ENCODE measurements at places on chromosomes 16 and 17.

DNA sequence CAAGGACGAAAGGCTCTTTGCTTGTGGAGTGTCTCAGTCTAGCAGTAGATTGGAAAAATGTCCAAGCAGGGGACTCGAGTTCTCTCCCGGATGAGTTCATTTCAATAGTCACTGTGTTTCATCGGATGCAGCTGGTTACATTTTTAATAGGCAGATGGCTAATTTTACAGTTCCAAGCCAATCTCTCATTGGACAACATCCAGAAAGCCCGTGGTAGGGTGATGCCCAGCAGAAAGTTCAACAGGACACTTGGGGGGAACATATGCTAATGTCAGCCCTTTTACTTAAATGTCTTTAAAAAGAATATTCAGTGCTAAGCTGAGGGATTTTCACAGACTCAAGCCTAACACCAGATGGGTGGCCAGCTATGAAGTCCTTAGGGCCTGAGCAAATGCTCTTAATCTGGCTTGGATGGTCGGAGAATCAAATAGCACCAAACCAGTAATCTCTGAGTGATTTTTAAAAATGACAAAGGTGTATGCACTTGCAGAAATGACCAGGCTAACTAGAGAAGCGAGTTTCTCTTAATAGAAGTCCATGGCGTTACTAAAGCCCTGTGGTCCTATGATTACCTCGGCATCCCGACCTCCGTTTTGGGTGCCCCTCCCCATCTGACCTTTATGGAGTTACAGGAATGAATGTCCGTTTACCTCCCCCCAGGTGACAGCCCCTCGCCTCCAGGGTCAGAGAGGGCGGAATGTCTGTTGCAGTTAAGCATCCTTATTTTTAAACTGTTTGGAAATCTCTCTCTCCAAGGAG, 289.2 kb upstream of the SALL1 start:
- peak; percentile 18 for DNase-seq

DNA sequence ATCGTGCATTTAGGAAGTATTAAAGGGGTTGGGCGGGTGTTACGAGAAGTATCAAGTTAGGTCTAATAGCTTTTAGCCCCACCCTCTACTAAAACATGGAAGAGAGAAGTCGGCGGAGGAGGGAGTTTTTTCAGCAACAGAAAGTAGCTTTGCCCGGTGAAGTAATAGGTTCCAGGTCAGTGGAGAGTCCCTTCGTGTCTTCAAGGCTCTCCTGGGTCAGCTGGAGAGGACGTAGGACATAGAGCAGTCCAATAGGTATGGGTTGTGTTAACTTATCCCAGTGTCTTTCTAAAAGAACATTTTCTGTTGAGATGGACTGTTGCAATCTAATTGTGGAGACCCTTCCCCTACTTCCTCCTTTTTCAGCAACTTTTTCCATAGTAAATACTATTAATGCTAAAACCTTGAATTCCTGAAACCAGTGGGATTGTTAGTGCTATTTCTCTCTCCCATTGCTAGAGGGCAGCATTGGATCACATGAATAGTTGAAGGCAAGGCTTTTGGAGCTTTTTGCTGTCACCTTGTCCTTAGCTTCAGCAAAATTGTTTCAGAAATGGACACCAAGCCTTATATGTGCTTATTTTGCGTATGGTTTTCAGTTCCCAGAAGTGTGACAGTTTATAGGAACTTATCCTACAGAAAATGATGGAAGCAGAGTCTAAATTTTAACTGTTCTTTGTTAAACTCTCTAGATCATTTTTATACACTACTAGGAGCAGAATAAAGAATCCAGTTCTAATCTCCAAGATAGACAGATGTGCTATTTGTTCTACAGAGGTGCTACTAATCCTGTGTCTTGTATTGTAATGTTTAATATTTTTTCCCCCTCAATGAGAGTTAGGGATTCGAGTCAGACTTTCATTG, 38.4 kb downstream of the UTP18 start:
- no peak for DNase-seq

GRCh38 chr16:51151435-51151960, 428 bp upstream of the SALL1 start:
- DNase-seq: peak; percentile 85

DNA sequence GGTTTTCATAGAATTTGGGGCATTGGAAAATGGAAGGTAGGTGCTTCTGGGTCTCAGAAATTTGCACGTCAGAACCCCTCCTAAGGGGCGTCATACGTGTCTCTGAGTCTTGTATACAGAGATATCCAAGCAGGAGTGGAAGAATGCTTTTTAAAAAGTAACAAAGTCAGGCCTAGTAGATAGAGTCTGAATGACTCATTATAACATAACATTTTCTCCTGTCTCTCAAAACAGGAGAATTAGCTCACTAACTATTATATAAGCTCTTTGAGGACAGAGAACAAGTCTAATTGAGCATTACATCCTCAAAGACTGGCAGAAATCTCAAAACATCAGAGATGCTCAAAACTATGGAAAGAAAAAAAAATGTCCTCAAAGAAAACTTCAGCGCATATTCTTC, 86.1 kb upstream of the CCL2 start:
- DNase-seq: no peak

- no peak for DNase-seq
Observed at GRCh38 chr17:34365340-34365739, 2.3 kb upstream of the CCL1 start.

DNA sequence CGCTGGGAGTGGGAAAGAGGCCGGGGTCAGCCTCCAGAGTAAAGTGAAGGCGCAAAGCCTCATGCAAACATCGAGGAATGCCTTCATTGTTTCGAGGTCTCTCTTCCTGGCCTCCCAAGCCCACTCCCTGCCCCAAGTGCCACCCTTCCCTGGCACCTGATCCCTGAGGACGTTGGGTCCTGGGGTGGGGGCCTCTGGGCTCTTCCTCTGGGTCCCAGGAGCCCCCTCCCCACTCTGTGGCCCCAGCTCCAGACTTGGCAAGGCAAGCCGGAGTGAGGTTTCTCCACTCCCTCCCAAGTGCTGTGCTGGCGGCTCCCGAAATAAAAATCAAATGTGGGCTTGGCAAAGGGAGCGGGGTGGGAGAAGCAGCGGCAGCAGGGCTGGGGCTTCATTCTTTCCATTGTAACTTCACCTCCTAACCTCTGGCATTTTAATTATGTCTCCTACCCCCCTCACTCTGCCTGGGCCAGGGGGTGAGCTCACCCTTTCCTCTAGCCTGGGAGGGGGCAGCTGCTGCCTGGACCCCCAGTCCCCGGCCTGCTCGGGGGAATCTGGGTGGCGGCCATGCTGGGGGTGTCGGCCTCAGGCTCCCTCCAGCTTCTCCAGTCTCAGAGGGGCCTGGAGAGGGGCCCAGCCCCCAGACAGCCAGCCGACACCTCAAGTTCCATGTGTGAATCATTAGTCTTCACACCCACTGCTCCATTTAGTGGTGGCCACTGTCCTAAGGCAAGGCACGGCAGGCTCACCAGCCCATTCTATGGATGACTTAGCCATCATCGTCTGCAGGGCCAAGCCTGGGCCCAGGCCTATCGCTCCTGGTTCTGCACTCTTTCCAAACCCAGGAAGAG, 14.6 kb upstream of the TMEM92 start:
- DNase-seq: no peak

DNA sequence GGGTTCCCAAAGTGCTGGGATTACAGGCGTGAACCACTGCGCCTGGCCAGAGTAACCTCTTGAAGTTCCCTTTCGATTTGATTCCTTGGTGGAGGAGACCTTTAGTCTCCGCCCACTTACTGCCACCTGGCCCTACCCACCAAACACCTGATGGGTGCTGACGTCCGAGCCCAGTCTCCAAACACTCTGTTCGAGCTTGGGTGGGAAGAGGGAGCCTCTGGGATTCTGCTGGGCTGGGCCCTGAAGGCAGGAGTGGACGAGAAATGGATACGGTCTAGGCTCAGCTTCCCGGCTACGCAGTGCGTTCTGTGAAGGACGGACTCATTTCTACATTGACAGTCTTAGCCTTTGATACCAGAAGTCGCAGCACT, 870 bp upstream of the ITGA3 start:
- peak; percentile 69 for DNase-seq

- DNase-seq: no peak
Observed at GRCh38 chr17:4742133-4742532, 2.4 kb upstream of the CXCL16 start.

GRCh38 chr16:56300891-56301850, 109.9 kb downstream of the GNAO1 start:
- DNase-seq: no peak

- DNase-seq: no peak
Observed at GRCh38 chr17:67942810-67943209, 53.5 kb downstream of the C17orf58 start.

- DNase-seq: no peak
Observed at GRCh38 chr16:81608523-81609209, 164.1 kb downstream of the CMIP start.

DNA sequence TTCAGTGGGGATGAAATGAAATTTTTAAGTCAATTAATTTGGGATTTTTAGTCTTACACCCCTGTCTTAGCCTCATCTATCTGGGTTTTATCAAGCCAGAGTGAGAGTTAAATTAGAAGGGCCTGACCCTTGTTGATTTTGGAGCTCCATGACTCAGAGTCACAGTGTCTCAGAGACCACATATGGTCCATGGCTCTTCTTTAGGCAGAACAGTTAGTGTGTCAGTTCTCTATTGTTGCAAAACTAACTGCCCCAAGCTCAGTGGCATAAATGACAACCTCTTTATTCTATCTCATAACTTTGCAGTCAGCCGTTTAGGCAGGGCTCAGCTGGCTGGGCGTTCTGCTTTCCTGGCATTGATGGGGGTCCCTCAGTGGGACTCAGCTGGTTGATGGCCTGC, 44.7 kb downstream of the IRF8 start:
- no peak for DNase-seq

DNA sequence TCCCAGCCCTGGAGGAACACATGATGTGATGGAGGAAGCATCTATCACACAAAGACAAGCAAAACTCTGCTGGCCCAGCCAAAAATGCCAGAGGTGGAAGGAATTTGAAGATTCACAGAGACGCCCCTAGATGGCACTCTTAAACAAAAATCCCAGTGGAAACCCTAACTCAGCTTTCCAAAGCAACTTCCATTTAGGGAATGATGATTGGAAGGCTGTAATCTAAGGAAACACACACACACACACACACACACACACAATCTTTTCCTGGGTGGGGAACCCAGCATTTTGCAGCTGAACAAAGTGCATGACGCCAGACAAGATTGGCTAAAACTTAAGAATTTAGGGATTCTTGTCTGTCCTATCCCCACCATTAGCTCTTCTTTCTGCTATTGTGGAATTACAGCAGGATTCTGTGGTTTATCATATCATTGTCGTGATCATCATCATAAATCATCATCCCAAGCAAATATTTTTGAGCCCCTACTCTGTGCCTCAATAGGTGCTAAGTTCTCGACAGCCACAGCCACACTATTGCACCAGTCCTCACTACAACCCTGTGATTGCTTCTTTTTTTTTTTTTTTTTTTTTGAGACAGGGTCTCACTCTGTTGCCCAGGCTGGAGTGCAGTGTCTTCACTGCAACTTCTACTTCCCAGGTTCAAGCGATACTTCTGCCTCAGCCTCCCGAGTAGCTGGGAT, 1.6 kb upstream of the LDAF1 start:
- peak; percentile 46 for DNase-seq

DNA sequence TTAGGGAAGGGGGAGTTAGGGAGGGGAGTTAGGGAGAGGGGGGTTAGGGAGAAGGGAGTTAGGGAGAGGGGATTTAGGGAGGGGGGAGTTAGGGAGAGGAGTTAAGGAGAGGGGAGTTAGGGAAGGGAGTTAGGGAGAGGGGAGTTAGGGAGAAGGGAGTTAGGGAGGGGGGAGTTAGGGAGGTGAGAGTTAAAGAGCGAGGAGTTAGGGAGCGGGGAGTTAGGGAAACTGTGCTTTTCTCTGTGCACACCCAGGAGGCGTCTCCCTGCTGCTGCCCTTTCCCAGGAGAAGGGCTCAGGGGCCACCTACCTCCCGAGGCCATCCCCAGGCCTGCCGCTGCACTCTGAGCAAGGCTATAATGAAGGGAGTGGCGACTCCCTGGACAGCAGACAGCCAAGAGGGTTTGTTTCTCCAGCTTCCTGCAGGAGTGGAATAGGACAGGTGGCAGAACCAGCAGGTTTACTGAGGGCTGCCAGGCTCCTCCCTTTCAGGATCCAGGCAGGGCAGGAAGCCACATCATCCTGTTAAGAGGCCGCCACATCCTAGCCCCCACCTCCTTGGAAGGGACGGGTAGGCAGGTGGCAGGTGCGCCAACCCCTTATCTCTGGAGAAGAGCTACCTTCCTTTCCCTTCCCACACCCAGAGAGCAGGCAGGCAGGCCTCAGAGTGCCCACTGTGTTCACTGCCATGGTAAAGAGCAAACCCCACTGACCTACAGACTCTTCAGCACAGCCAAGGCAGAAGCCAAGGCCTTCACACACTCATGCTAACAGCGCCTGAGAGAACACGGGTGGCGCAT, 4.3 kb downstream of the CANT1 start:
- DNase-seq: no peak

DNA sequence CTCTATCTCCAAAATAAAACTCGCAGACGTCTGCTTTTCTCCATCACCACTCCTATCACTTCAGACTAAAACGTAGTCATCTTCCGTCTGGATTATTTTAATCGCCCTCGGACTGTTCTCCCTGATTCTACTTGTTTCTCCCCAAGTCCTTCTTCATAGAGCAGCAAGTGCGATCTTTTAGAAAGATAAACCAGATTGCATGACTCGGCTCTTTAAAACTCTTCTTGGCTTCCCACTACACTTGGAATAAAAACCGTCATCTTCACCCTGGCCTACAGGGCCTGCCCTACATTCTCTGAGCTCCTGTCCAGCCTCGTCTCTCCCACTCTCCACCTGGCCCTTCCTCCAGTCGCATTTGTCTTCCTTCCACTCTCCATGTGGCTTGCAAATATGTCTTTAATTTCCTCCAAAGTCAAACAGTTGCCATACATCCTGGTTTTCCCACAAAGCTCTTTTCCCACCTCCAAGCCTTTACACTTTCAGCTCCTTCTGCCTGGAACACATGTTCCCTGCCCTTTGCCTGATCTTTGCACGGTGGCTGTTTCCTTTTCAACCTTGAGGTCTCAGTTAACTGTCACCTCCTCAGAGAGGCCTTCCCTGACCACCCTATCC, 70.5 kb upstream of the DHX40 start:
- no peak for DNase-seq

DNA sequence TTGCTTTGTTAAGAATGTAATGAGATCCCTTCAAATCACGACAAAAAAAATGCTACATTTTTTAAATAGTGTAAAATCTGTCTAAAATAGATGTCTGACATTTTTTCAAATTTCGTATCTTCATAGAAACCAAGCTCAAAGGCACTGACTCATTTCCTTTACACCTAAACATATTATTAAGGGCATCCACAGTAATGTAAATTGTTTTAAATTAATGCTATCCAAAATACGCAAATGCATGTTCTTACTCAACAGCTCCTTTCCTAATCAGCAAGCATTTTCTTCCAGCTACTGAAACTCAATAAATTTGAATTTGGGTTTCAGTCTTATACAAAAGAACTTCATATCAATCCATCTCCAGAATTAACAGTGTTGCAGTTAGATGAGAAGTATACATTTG, 4.3 kb downstream of the C16orf87 start:
- DNase-seq: no peak

GRCh38 chr17:38674014-38674748, 576 bp downstream of the EPOP start:
- DNase-seq: peak; percentile 41

GRCh38 chr16:64425381-64425780, 696.5 kb downstream of the CDH11 start:
- no peak for DNase-seq

GRCh38 chr16:309476-309875, 26.5 kb downstream of the PDIA2 start:
- DNase-seq: no peak

Measured in WTC11 (cell line).